Activated naive CD4-positive, alpha-beta T cell treated with anti-CD3 and anti-CD28 coated beads, Interleukin-2, amount 50 U/mL, for 72 hours (primary cell): ENCODE measurements at places on chromosomes 7 and 10. TPM values are rescaled to one million over a fixed set of nuclear protein-coding genes. Genes with fewer than 3 reads are reported as not detected.

- DNase-seq = no peak
These were observed 1065.4 kb downstream of the SORCS3 start for GRCh38 chr10:105706281-105707026.

- no peak for DNase-seq
These were observed 91.1 kb downstream of the MAD1L1 start for GRCh38 chr7:2141651-2142050.

- no peak for DNase-seq
These were observed 143.7 kb upstream of the RNF32 start for GRCh38 chr7:156496865-156497264.

PLA2G12B gene
- not detected for total RNA-seq

ANKRD61 gene
- 0.33 TPM for total RNA-seq

DNA sequence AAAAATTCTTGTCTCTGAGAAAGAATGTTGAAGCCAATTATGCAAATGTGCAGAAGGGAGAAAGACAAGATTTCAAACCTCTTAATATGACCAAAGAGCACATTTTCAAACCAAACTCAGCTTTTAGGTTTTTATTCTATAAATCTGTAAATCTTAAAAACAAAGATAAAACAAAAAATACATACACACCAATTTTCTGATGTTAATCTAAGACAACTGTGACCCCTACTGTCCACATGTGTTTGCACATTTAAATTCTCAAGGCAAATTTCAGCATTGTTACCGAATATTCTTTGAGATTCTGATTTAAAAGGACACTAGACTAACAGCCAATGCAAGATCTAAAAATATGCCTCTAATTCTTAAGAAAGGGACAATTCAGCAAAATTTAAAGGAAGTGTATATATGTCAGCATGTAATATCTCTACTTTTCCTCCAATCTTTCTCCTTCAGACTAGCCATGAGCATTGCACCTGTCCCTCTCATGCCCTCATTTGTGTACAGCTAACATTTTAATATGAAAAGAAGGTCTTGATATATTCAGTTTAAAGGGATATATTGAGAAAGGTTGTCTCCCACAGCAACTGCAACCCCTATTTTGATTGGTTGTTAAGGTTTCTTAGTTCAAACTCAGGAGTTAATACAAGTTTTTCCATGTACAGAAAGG is 417.9 kb downstream of the IPMK start:
- DNase-seq = no peak

NSUN5 gene
- 75.2 TPM for total RNA-seq

GRCh38 chr10:78109210-78109609 is 75.5 kb downstream of the RPS24 start:
- DNase-seq = no peak
